ENCODE measurements at places on chromosomes 7 and 10.

DNA sequence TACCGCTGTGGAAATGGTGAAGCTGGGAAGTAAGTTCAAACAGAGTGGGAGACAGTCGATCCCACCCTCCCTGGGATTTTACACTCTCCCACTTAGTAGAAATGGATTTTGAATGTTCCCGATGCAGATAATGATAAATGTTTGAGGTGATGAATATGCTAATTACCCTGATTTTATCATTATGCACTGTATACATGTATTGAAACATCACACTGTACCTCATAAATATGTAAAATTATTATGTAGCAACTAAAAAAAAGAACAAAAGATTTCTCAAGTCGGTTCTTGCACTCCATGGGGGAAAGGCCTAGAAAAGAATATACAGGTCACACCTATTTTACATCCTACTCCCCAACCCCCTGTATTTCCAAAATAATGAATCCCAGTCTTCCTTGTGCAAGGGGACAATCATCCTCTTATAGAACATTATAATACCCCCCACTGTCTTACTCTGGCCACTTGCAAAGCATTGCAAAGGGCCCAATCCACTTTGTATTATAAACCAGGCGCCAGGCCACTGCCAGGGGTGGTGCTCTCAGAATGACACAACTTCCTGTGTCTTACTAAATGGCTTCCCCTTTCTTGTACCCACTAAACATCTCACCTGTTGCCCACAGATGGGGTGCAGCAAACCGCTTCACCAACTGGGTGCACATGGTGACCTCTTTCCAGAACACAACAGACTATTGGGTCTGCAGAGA is 20.6 kb upstream of the OR2AE1 start:
- peaks cover 19% of the 10 kb centered on the region for H3K36me3 ChIP-seq
- no peak overlapping the region for H3K4me3 ChIP-seq
- DNase-seq = no peak
- H3K27me3 ChIP-seq = no peaks in the 10 kb centered on the region
- no peak overlapping the region for H3K27ac ChIP-seq
- no peaks in the 10 kb centered on the region for H3K4me1 ChIP-seq

DNA sequence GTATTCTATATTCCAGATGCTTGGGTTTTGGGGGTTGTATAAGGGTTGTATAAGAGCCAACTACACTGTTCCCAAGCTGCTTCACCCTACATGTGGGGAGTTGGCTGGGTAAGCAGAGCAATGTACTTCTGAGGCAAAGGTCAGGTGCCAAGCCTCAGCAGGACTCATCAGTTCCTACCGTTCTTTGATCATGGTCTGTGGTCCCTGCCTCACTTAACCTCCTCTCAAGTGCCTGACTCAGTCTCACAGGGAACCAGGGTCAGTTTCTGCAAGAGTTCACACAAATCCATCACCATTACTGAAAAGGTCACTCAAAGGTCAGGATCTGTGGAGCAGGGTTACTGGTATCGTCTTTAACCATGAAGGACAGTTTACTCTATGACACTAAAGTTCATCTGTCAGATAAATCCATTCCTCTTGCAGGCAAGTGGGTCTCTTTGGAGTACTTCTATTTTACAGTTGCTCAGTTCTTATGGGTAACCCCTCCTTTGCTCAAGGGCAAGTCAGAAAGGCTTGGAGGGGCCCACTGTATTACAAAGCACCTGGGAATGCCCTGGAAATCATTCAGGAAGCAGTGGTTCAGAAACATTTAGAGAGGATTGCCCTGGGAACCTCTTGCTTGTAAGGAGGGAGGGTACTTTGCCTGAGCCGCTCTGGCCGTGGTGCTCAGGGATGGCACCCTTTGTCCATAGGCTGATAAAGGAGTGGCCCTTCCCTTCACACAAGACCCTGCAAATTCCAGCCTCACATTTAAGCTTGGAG is 184.3 kb upstream of the CDCA7L start:
- no peak for DNase-seq
- no peaks in the 10 kb centered on the region for H3K27me3 ChIP-seq
- peak overlapping the region; percentile 80 for H3K27ac ChIP-seq
- H3K4me3 ChIP-seq = no peak overlapping the region

DNA sequence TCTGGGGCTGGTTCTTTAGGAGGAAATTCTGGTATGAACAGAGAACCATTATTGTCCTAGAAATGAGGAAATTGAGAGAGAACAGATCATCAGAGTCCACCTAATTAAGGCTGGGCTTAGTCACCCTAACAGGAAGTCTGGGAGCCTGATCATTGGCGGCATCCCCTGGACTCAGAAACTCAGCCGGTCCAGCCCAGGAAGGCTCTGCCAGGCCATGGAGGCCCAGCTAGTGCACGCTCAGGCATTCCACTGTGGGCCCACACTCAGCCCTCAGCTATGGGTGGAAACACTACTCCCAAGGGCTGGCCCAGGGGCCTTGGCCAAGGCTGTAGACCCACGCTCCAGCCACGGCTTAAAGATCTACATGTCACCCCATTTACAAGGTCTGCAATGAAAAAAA is 109.2 kb downstream of the PTPN20 start:
- DNase-seq = no peak
- no peaks in the 10 kb centered on the region for H3K4me1 ChIP-seq
- H3K4me3 ChIP-seq = no peak overlapping the region
- H3K36me3 ChIP-seq = no peaks in the 10 kb centered on the region
- H3K27ac ChIP-seq = no peak overlapping the region

DNA sequence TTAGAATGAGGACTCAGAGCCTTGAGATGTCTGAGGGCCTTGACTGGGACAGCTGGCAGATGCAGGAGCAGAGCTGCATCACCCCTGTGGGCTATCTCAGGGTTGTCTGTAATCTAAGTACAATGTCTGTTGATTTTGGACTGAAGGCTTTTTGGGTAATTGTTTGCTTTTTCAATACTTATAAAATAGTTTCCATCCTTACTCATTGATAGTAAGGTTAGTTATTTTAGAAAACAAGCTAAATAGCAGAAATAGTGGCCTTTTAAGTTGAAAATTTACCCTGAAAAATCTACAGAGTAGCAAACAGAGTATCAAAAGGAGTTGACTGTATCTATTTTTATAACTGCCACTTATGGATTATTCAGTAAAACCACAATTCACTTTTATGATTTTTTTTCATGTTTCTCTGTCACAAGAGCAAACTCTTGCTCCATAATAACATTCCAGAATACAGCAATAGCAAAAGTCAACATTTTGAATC is 179.7 kb downstream of the CFTR start:
- no peak overlapping the region for H3K27ac ChIP-seq
- H3K4me1 ChIP-seq = no peaks in the 10 kb centered on the region
- H3K36me3 ChIP-seq = no peaks in the 10 kb centered on the region
- no peak for DNase-seq
- H3K4me3 ChIP-seq = no peak overlapping the region

DNA sequence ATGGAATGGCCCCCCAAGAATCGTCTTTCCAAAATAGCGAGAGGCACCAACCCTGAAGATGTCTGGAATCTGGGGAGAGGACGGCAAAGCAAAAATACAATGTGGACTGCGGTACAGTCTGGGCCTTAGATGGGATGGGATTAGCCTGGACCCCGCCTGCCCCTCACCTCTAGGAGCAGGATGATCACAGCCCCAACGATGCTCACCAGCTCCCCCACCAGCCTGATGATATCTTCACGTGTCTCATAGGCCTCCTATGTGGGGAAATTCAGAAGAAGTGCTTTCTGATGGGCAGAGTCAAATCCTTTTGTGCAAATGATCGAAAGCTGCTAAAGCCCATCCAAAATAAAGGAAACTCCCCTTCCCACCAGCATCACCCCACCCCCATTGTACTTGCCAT is 18.2 kb downstream of the TRPV5 start:
- DNase-seq = no peak
- no peaks in the 10 kb centered on the region for H3K36me3 ChIP-seq
- H3K27me3 ChIP-seq = no peaks in the 10 kb centered on the region
- no peak overlapping the region for H3K4me3 ChIP-seq
- H3K4me1 ChIP-seq = no peaks in the 10 kb centered on the region

- no peak overlapping the region for H3K27ac ChIP-seq
- H3K36me3 ChIP-seq = no peaks in the 10 kb centered on the region
- H3K4me3 ChIP-seq = peak overlapping the region; percentile 30
- H3K27me3 ChIP-seq = peaks cover 99% of the 10 kb centered on the region
- no peak for DNase-seq
Observed at GRCh38 chr10:101224910-101225823, 4.1 kb downstream of the LBX1 start.

DNA sequence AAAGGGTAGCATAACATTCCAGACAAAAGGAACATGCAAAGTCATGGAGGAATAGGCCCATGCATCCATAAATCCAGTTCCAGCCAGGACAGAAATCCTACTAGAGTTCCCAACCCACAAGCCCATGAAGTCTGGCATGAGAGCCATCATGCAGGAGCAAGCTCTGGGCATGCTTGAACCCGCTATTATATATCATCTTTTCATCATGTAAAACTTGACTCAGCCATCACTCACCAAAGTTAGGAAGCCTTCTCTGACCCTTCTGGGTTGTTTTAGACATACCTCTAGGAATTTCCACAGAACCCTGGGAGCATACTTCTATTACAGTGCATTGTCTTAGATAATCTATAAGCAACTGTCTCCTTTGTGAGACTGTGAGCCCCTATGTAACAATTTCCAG is 293.0 kb upstream of the NPSR1 start:
- no peak for DNase-seq
- H3K36me3 ChIP-seq = no peaks in the 10 kb centered on the region
- H3K27me3 ChIP-seq = no peaks in the 10 kb centered on the region
- no peaks in the 10 kb centered on the region for H3K4me1 ChIP-seq

- no peaks in the 10 kb centered on the region for H3K36me3 ChIP-seq
- no peak overlapping the region for H3K27ac ChIP-seq
- H3K4me3 ChIP-seq = no peak overlapping the region
- no peaks in the 10 kb centered on the region for H3K27me3 ChIP-seq
- no peaks in the 10 kb centered on the region for H3K4me1 ChIP-seq
- no peak for DNase-seq
Observed at GRCh38 chr7:82049442-82049841, 279.6 kb upstream of the HGF start.

- no peaks in the 10 kb centered on the region for H3K4me1 ChIP-seq
- H3K27me3 ChIP-seq = no peaks in the 10 kb centered on the region
- peak overlapping the region; percentile 80 for H3K27ac ChIP-seq
- H3K36me3 ChIP-seq = no peaks in the 10 kb centered on the region
- peak overlapping the region; percentile 54 for H3K4me3 ChIP-seq
- no peak for DNase-seq
Observed at GRCh38 chr10:4051641-4052151, 266.7 kb upstream of the KLF6 start.

DNA sequence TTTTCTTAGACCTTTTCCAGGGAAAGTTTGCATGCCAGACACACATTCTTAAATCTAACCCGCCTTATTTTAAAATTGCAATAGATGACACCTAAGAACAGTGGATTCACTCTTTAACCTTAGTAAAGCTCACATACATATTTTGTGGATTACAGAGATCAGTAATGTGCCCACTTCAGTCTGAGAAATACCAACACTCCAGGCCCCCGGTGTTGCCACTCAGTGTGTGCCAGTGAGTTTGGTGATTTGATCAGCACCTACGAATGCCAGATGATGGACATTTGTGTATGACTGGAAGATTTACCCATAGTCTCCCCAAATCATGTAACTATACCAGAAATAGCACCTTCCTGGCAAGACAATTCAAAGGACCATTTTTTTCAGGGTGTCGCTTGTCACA is 2.6 kb downstream of the LRRN3 start:
- no peak overlapping the region for H3K27ac ChIP-seq
- DNase-seq = no peak
- no peaks in the 10 kb centered on the region for H3K36me3 ChIP-seq
- no peak overlapping the region for H3K4me3 ChIP-seq

GRCh38 chr7:1457059-1457948 is 2.0 kb downstream of the MICALL2 start:
- no peaks in the 10 kb centered on the region for H3K36me3 ChIP-seq
- no peak for DNase-seq
- H3K27me3 ChIP-seq = no peaks in the 10 kb centered on the region
- no peak overlapping the region for H3K4me3 ChIP-seq

GRCh38 chr7:66869660-66870450 is 51.2 kb upstream of the TMEM248 start:
- no peaks in the 10 kb centered on the region for H3K4me1 ChIP-seq
- DNase-seq = no peak
- H3K27me3 ChIP-seq = no peaks in the 10 kb centered on the region
- H3K27ac ChIP-seq = no peak overlapping the region
- no peaks in the 10 kb centered on the region for H3K36me3 ChIP-seq

GRCh38 chr10:131213741-131214505 is 97.6 kb downstream of the TCERG1L start:
- no peak overlapping the region for H3K27ac ChIP-seq
- H3K4me1 ChIP-seq = no peaks in the 10 kb centered on the region
- H3K27me3 ChIP-seq = peaks cover 9% of the 10 kb centered on the region

GRCh38 chr7:27165089-27165995 is at the start of gene HOXA9:
Gene HOXA9 (minus strand): TSS chr7:27165537. CDS start chr7:27165457, 80 bp downstream.
- peaks cover 53% of the 10 kb centered on the region for H3K4me1 ChIP-seq
- peaks cover 79% of the 10 kb centered on the region for H3K27me3 ChIP-seq
- DNase-seq = peak; percentile 74
- H3K27ac ChIP-seq = no peak within 1 kb of the TSS

Data from heart left ventricle (tissue), 16 donors.